Chondrocyte (in vitro differentiated cells): ENCODE measurements at places on chromosomes 16 and 17.
A peak's percentile ranks its signal among the peaks of the same experiment; 100 is the strongest.

DNA sequence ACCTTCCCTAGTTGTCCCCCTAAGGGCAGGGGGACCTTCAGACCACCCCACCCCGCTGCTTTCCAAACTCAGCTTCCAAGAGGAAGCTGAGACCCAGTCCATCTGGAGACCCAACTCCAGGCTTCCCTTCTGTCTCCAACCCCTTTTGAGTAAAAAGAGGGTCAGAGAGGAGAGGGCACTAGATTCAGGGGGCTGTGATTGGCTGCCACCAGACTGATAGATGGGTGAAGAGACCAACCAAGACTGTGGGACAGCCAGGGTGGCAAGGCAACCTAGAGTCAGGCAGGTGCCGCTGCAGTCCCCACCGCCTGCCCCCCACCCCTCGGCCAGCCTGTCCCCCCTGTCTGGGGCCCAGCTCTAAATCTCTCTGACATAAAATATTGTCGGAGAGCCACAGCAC lies 92.5 kb downstream of the SDK2 start:
- no peak for DNase-seq

- DNase-seq, result no peak
Observed at GRCh38 chr17:41394254-41394996, 3.0 kb downstream of the KRT31 start.

DNA sequence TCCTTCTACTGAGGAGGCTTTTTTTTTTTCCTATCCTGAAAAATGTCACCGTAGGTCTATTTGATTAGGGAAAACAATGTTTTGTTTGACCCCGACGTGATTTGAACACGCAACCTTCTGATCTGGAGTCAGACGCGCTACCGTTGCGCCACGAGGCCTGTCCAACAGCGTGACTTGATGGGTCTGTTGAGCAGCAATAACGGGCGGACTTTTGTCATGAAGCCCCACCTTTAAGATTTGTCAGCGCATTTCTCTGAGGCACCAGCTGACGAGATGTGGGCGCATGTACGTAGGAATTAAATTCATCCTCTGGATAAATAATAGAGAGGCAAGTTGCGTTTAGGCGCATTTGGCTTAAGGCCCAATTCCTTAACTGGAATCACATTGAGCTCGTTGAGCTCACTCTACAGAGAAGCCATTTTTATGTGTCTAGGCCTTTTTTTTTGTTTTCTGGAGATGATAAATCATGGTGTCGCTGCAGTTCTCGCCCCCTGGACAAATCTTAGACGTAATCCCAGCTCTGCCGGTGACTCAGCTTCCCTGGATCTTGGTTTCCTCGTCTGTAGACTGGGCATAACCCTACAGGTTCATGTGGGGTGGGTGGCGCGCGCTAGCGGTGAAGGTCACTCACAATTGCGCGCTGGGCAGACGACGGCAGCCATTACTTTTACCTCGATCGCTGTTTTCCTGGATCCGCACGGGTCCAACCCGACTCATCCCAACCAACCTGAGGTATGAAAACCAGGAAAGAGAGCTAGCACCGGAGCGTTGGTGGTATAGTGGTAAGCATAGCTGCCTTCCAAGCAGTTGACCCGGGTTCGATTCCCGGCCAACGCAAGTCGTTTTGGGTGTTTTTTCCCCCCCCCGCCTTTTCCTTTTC lies 10.6 kb upstream of the AURKB start:
- DNase-seq, result peak; percentile 92

GRCh38 chr16:3640632-3641501 lies 13.6 kb upstream of the DNASE1 start:
- peak; percentile 74 for DNase-seq

DNA sequence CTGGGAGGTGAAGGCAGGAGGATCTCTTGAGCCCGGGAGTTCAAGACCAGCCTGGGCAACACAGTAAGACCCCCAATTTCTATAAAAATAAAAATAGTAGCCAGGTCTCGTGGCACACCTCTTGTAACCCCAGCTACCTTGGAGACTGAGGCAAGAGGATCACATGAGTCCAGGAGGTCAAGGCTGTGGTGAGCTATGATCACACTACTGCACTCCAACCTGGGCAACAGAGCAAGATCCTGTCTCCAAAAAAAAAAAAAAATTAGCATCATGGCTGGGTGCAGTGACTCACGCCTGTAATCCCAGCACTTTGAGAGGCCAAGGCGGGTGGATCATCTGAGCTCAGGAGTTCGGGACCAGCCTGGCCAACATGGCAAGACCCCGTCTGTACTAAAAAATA lies 6.7 kb upstream of the CBX2 start:
- DNase-seq, result peak; percentile 9

DNA sequence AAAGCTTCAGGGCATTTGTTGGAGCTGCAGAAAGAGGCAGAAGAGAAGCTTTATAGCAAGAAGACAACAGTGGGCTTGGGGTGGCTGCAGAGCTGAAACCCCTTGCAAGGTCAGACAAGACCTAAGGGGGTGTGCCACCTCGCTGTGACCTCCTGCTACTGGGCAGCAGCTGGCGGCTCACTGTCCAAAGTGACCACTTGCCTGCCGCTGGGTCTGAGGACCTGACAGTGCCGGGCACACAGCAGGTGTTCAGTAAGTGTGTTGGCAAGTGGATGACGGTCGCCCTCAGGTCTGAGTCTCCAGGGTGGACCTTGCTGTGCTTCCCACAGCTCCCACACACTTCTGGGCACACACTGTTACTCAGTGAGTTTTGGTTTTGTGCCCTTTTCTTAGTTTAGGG lies 336.5 kb downstream of the C16orf95 start:
- DNase-seq, result peak; percentile 66
